ENCODE measurements at places on chromosomes 16 and 17.
A peak's percentile ranks its signal among the peaks of the same experiment; 100 is the strongest.

- no peak for DNase-seq
These were observed 12.1 kb downstream of the UBN1 start for GRCh38 chr16:4859190-4859899.

GRCh38 chr16:54921206-54921824 lies 9.3 kb upstream of the IRX5 start:
- no peak for DNase-seq

- DNase-seq, result no peak
These were observed 509 bp downstream of the CNEP1R1 start for GRCh38 chr16:50025537-50025931.

GRCh38 chr16:67404740-67405226 lies 11.5 kb upstream of the TPPP3 start:
- DNase-seq, result no peak

GRCh38 chr17:58279016-58279711 lies 1.6 kb downstream of the MPO start:
- DNase-seq, result no peak

- no peak for DNase-seq
These were observed 363 bp downstream of the KARS1 start for GRCh38 chr16:75647112-75647491.

- DNase-seq, result peak; percentile 99
These were observed 15.9 kb downstream of the TMEM92 start for GRCh38 chr17:50289991-50290702.

- peak; percentile 24 for DNase-seq
These were observed 96.6 kb downstream of the NXN start for GRCh38 chr17:882827-883585.

DNA sequence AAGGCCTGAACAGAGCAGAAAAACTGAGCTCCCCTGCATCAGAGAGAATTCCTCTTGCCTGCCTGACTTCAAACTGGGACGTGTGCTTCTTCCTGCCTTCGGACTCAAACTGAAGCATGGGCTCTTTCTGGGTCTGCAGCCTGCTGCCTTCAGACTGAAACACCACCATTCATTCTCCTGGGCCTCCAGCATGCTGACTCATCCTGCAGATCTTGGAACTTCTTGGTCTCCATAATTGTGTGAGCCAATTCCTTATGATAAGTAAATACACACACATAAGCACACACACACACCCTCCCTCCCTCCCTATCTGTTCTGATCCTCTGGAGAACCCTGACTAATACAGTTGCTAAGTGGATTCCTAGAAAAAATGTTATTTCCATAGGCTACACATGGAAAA lies 874.3 kb upstream of the EEF2KMT start:
- DNase-seq, result no peak

DNA sequence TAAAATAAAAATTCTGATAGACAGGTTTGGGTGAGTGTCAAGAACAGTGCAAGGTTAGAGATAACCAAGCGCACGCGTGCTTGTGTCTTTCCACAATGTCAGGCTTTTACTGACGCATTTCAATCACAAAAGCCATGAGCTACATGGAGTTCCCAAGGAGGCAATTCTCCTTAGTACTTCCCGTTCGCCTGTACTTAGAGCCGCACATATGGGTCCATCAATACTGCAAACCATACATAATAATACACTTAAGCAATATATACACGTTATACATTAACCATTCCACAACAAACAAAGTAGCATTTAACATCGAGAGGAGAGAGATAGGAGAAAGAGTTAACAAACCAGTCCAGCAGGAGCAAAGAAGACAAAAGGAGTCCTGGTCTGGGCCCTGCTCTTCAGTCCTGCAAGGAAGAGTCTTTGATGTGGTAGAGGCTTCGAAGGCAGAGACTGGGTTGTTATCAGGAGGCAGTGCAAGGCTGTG lies 11.9 kb upstream of the GPRC5C start:
- no peak for DNase-seq

All from HCEC 1CT (cell line).